Activated CD4-positive, alpha-beta T cell treated with anti-CD3 and anti-CD28 coated beads, Interleukin-10, Interleukin-2, amounts not matched to agents 100 ng/mL and 50 ng/mL, durations not matched to agents 16 hours and 8 hours (primary cell): ENCODE measurements at places on chromosomes 6 and 20.

DNA sequence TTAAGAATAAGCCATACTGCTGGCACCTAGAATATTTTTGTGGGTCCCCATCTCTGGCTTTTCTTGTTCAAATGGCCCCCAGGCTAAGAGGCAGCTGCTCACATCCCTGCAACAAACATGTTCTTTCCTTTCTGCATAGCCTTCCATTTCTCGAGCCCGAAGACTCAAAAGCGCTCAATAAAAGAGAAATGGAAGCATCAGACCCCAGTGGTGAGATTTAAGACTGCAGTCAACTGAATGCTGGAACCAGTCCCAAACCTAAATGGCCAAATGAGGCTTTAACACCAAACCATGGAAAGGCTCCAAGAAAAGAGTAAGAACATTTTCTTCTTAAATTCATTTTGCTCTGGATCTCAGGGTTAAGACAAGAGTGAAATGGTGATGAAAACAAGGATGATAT lies 122.1 kb upstream of the TRAF3IP2 start:
- DNase-seq, result no peak

DNA sequence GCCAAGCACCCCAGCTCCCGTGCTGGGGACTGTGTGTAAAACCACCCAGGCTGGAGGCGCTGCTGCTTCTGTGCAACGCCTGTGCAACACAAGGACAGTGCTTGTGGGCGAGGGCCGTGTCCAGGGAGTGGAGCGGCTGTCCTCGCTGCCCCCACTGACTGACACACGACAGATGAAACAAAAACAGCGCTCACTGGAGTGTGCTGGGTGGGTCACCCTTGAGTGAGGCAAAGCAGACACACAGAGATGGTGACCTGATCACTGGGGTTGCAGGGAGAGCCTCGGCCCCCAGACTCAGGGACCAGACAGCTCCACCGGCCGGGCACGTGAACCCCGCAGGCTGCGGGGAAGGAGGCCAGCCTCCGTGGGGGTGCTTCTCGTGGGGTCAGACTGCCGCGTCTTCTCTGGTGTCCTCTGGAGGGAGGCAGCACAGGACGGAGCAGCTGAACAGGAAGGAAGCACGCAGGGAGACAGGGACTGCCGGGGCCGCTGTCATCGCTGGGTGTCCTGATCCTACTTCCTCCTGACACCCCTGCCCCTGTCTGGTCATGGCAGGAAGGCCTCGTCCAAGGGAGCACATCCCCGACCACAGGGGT lies 75.9 kb upstream of the CST7 start:
- no peak for DNase-seq

DNA sequence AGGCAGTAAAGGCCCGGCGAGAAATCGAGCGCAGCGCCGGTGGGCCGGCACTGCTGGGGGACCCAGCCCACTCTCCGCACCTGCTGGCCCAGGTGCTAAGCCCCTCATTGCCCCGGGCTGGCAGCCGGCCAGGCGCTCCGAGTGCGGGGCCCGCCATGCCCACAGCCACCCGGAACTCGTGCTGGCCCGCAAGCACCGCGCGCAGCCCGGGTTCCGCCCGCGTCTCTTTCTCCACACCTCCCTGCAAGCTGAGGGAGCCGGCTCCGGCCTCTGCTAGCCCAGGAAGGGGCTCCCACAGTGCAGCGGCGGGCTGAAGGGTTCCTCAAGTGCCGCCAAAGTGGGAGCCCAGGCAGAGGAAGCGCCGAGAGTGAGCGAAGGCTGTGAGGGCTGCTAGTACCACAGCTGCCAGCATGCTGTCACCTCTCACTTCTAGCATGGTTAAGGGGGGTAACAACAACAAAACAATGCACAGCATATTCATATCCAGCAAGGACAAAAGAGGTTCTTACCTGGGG lies 11.3 kb upstream of the GMPR start:
- DNase-seq, result no peak

GRCh38 chr6:132843316-132844035 lies 29.1 kb downstream of the RPS12 start:
- no peak for DNase-seq

DNA sequence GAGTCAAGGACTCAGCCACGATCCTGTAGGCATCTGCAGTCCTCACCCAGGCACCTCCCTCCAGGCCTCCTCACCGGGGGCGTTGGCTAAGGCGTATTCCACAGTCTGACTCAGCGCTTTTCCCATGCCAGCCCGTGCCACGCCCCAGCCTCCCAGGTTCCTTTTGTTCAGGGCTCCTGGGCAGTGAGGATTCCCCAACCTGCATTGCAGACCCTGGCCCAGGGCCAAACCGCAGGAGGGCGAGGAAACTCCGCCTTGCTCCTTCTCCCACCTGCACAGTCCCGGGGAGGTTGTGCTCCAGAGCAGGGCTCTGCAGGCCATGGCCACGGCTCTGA lies 202.8 kb upstream of the CST7 start:
- DNase-seq, result no peak

- no peak for DNase-seq
These were observed 183.1 kb downstream of the UBE3D start for GRCh38 chr6:82882363-82883023.

- peak; percentile 55 for DNase-seq
These were observed 19.6 kb downstream of the RRBP1 start for GRCh38 chr20:17662333-17663039.

GRCh38 chr6:166583230-166583965 lies 3.1 kb downstream of the RAMACL start:
- no peak for DNase-seq

- DNase-seq, result no peak
These were observed 37.0 kb upstream of the SAMHD1 start for GRCh38 chr20:36988494-36988966.

- no peak for DNase-seq
These were observed 35.8 kb downstream of the TBX18 start for GRCh38 chr6:84728602-84729001.
